Retina (tissue), 1 donor: ENCODE measurements at places on chromosomes 3 and 15.

DNA sequence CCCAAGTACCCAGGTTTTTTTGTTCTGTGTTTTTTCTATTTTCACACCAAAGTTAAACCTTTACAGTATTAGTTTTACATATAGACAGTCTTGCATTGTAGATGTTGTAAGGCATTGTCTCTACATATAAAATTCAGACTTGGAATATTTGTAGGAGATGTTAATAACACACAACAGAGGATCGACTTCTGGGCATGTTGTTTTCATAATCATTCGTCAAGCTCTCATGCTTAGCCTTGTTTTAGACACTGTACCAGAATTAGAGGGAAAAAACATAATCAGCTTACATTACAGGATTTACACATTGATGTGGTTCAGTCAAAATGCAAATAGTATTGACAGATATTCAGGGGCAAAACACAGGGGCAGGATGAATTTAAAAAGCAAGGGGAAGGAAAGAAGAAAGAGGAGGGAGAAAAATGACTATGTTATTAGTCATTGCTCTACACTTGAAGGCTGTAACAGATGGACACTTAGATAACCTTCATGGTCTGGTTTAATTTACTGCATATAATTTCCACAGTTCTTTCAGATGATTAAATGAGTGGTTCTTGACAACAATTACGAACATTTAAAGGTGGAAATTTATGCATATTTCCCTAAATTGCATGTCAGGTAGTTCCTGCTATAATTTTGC lies 7.5 kb downstream of the CMSS1 start:
- DNase-seq, result no peak

- DNase-seq, result peak; percentile 52
These were observed 108.1 kb downstream of the PGPEP1L start for GRCh38 chr15:98899272-98900021.

DNA sequence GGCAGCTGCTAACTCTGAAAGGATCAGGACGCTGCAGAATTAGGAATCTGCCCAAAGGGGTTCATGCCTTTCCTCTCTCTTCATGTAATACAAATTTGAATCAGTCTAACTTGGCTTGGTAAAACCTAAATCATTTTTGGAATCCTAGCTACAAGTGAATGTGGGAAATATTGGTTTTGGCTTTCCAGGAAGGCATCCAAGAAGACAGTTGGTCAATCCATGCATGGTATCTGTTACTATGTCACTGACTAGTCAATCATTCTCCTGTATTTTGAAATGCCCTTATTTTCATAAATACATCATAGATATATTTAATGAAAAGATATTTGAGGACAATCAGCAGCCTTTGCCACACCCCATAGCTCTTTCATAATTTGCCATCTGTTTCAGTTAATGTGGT lies 7.5 kb upstream of the PLS1 start:
- no peak for DNase-seq

DNA sequence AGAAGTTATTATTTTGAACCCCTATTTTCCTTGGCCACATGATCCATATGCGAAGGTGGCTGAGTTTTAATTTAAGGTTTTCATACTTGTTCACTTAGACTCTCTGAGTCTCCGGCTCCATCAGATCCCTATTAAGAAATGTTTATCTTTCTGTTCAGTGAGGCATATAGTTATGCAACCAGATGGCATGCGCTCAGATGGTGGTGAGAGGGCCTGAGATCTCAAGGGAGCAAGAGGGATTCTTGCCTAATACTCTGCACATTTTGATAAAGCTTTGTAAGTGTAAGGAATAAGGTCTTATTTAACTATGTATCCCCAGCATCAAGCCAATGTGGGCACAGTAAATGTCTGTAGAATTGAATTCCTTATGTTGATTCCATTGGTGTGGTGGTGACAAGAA lies 78.9 kb upstream of the DPH6 start:
- DNase-seq, result peak; percentile 32

DNA sequence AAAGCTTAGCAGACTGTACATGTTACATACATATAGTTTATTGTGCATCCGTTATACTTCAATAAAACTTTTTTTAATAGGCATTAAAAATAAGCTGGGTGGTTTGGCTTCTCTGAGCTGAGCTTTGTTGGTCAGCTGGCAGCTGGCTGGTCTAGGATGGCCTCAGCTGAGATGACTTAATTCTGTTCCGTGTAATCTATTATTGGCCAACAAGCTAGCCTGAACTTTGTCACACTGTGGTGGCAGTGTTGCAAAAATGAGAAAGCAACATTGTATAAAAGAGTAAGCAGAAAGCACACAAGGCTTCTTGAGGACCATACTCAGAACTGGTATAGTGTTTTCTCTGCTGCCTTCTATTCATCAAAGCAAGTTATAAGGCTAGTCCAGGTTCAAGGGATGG lies 45.2 kb downstream of the CGGBP1 start:
- DNase-seq, result no peak

DNA sequence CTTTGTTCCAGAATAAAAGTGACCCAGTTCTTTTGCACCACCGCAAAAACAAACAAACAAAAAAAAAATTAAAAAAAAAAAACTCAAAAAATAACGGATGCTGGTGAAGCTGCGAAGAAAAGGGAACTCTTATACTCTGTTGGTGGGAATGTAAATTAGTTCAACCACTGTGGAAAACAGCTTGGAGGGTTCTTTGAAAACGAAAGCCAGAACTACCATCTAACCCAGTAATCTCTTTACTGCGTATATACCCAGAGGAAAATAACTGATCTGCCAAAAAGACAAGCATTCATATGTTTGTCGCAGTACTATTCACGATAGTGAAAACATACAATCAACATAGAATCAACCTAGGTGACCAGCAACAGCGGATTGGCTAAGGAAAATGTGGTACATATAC lies 298.9 kb upstream of the CBLB start:
- no peak for DNase-seq
